Vagina (tissue), 2 donors: ENCODE measurements at places on chromosomes 4 and X. TPM values are rescaled to one million over a fixed set of nuclear protein-coding genes. Genes with fewer than 3 reads are reported as not detected.

GRCh38 chr4:144223149-144223548, 82.6 kb upstream of the GYPA start:
- no peak for DNase-seq

The CHIC1 gene
- total RNA-seq = 9.1 TPM

DNA sequence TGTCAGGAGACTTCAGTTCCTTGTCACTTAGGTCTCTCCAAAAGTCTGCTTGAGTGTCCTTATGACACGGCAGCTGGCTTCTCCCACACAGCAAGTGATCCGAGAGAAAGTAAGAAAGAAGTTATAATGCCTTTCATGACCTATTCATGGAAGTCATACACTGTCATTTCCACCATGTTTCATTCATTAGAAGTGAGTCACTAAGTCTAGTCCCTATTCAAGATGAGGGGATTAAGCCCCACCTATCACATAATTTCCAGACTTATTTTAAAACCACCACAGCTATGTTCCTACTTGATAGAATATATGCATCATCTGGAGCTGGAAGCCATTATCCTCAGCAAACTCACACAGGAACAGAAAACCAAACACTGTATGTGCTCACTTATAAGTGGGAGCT, 25.2 kb upstream of the COL25A1 start:
- DNase-seq = no peak

GRCh38 chr4:47899639-47900038, 14.7 kb downstream of the NFXL1 start:
- no peak for DNase-seq

GRCh38 chr4:99099311-99099710, 10.7 kb upstream of the ADH5 start:
- no peak for DNase-seq

GRCh38 chrX:86148594-86148993, 343 bp downstream of the DACH2 start:
- DNase-seq = no peak

GRCh38 chrX:68650491-68650890, 3.0 kb downstream of the STARD8 start:
- DNase-seq = no peak

- DNase-seq = no peak
These were observed 80.8 kb downstream of the LARP1B start for GRCh38 chr4:128141866-128142265.

DNA sequence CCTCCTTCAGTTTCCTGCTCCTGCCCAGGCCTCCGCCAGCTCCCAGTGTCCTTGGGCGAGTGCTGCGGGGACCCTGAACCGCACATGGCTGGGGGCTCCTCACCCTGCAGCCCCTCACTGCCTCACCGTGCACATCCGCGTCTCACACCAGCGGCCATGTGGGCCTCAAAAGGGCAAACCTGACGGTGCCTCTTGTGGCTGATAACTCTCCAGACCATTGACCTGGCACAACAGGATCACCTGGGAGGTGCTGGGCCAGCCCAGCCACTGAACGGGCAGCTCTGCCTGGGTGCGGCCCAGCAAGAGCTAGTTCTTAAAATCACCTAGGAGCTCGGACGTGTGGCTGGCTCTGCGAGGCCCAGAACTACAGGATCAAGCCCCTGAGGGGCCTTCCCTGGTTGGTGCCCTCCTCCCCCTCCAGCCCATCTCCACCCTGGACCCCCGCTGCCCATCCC, 4.1 kb upstream of the S100P start:
- DNase-seq = no peak

The TLL1 gene
- 7.9 TPM for total RNA-seq

GRCh38 chr4:137608085-137608484, 75.8 kb upstream of the PCDH18 start:
- DNase-seq = no peak

The DCAF12L2 gene
- total RNA-seq = not detected

The LNX1 gene
- 11.8 TPM for total RNA-seq

DNA sequence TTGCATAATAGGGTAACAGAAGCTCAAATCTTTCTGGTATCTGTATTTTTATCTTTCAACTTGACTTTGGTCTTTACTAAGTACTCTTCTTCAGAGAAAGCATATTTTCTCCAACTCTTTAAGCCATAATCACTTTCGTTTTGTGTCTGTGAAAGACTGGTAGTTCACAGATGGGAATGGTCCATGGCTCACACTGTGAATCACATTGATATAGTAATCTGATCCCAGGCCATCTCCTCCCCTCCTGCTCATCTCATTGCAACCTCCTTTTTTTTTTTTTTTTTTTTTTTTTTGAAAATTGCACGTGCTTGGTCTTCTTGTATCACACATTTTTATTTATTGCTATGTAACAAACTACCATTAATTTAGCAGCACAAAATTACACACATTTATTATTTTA, 694.5 kb upstream of the SLIT2 start:
- no peak for DNase-seq

The TKTL2 gene
- not detected for total RNA-seq

GRCh38 chr4:77821775-77822174, 2.6 kb upstream of the CNOT6L start:
- DNase-seq = no peak

GRCh38 chr4:165609653-165610052, 230.8 kb downstream of the CPE start:
- no peak for DNase-seq

The MTNR1A gene
- not detected for total RNA-seq

GRCh38 chrX:319579-320125, 1.1 kb upstream of the GTPBP6 start:
- DNase-seq = no peak

DNA sequence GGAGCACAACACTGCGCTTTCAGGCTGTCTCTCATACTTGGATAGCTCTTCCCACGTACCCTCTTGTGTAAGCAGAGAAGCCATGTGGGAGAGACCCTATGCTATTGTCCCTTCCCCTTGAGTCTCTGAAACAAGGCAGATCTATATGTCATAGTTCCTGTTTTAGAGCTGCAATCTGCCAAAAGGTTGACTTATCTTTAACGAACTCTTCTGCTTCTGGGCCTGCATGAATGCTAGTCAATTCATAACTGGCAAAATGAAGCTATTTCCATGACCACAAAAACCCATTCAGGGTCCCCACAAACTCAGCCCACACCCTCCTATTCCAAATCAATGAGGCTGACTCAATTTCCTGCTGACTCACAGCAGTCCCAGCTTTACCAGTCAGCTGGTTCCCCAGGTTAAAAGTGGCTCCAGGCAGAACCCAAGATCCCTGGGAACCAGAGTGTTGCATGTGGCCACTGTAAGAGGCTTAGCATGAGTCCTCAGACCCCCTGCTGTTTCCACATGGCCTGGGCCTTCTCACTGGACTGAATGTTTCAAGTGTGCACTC, 25.3 kb upstream of the SOD3 start:
- DNase-seq = no peak

- no peak for DNase-seq
These were observed 17.0 kb downstream of the ASIC5 start for GRCh38 chr4:155849042-155849441.

The GUCY1B1 gene
- total RNA-seq = 22.8 TPM

The RRH gene
- not detected for total RNA-seq

The PORCN gene
- 15.7 TPM for total RNA-seq
